Right renal cortex interstitium (tissue), 3 donors: ENCODE measurements at places on chromosomes 5 and 9. TPM values are rescaled to one million over a fixed set of nuclear protein-coding genes. Genes with fewer than 3 reads are reported as not detected.

DNA sequence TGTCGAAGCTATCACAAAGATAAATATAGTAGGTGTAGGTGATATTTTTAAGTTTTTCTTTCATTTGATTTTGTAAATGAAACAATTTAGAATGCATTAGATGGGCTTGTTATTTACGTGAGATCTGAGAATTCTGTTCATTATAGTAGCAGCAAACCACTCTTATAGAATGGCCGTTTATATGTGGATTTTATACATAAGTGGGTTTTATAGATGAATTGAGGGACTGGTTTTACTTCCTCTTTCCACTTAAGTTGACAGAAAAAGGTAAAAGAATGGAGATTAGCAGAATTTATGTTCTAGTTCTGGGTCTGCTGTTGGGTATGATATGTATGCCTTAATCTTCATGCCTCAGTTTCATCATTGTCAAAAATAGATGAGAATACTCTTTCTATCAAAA lies 5.6 kb downstream of the RMI1 start:
- DNase-seq, result no peak

DNA sequence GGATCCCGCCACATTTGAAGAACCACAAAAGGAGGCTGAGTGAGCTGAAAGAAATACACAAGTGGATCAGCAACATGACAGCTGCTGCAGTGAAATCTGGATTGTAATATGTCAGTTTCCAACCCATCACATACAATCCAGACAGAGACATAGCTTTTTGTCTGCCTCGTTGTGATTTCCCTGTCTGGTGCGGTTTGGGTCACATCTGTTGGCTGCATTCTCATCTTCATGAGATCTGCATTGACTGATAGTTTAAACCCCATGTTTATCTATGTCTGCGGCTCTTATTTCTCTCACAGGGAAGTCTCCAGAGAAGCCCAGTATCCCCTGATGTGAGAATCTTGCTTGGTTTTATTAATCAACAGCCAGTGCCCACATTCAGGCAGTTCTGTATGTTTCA lies 403.1 kb upstream of the ZNF608 start:
- no peak for DNase-seq

DNA sequence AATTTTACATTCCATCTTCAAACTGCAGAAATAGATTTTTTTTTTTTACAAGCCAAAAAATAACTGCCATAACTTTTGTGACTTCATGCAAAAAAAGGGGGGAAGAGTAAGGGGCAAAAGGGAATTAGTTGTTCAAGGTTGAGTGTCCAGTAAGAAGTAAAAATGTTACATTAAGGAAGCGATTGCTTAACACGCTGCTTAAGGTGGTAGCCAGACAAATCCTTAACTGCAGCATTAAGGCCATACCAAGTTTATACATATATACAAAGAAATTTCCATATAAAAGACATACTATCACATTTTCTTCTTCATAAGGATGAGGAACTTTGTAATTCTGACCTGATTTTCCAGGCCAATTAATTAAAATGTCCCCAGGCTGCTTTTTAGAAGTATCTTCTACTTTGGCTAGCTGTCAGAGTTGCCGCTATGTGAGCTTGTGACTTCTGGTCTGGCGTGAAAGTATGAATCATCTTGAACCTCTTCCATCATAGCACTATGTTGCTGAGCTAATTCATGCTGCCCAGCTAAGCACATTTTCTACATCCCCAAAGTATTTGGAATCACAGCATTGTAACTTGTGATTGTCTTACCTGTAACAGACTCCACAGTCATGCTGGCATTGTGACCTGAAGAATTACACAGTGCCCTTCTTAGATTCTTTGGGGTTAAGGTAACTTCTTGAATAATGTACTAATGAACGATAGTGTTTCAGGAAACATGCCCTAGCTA lies 40.0 kb downstream of the G3BP1 start:
- no peak for DNase-seq

Gene IFNA21
- polyA plus RNA-seq, result not detected

Gene PCDHGA9
- 4.9 TPM for polyA plus RNA-seq

Gene MLANA
- 0.75 TPM for polyA plus RNA-seq

Gene PCDHA8
- polyA plus RNA-seq, result 0.06 TPM
